Choroid plexus epithelial cell (primary cell): ENCODE measurements at places on chromosomes 5 and 9.
A peak's percentile ranks its signal among the peaks of the same experiment; 100 is the strongest.

- DNase-seq: no peak
These were observed 288.9 kb downstream of the TRPM3 start for GRCh38 chr9:70832492-70832891.

DNA sequence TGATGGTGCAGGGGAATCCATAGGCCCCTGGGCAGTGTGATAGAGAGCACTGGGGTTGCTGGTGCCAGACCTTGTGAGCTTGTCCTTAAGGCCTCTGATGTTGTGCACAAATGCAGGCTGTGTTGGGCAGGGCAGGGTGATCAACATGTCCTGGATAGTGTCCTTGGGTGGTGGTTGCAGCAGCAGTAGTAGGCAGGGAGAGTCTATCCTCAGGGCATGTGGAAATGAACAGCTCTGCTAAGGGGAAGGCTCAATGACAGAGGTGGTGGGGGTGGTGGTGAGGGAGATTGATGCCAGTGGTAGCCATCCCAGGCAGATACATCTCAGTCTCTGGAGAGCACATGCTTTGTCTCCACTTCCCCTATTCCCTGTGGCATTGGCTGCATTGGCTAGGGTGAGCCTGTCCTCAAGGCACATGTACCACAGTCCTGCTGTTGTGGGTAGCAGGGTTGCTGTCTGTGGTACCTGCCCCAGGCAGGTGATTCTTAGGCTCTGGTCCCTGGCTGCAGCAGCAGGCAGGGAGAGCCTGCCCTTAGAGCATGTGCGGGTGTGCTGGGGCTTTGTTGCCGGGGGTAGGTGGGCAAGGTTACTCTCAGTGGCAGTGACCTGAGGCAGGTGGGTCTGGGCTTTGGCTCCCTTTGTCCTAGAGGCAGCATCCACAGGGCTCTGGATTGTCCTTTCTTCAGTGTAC lies 111.1 kb downstream of the WDR70 start:
- no peak for DNase-seq

DNA sequence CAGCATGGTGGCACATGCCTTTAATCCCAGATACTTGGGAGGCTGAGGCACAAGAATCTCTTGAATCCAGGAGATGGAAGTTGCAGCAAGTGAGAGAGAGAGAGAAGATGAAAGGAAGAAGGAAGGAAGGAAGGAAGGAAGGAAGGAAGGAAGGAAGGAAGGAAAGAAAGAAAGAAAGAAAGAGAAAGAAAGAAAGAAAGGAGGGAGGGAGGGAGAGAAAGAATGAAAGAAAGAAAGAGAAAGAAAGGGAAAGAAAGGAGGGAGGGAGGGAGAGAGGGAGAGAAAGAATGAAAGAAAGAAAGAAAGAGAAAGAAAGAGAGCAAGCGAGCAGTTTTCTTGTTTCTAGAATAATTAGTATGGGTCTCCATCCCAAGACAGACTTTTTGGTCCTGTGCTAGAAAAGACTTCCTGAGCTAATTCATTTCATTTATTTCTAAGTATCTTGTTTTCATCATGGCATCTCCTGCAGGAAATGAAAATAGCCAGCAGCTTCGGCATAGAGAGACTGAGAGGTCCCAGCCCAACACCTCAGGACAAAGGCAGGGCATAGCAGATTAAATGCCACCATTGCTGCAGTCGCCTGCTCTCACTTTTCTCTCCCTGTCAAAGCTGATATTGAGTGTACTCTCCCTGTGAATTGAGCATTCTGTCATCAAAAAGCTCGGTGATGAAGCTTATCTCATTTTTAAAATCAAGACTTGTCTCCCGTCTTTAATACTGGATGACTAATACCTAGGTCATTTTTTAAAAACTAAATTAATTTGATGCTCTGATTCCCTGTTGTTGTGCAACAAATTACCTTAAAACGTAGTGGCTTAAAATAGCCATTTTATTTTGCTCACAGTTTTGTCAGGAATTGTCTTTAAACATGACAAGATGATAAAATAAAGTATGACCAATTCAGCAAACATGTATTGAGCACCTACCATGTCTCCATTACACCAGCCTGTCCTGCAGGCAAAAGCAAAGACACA lies 91.8 kb upstream of the ADRA1B start:
- no peak for DNase-seq

- peak; percentile 91 for DNase-seq
These were observed 6.8 kb downstream of the MACROH2A1 start for GRCh38 chr5:135392256-135392655.

DNA sequence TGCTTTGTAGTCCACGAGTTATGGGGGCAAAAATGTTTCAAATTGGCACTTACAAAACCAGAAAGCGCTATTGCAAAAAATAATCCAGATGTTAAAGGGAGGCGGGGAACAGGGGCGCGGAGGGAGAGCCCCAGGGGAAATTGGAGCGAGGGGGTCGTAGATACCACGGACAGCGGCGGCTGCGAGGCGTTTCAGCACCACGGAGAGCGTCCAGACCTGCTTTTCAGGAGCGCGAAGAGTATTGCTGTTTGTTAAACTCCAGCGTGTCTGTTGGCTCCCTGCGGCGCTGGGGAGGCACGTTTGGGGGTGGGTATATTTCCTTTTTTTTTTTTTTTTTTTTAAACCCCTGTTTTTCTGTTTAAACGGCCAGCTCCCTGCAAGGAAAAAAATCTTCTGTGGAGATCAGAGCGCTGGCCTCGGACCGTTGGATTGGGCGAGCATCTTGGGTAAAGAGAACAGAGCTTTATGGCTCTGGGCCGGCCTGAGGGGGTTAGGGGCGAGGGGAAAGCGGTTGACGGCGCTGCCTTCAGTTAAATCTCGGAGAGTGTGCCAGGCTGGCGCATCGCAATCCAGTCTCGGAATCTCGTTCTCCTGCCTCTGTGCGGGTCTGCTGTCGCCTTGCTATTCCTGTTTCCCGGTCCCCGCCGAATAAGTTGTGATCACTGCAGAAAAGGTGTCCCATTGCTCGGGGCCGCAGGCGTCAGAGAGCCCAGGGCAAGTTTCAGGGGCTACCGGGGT lies at the start of gene GLRA1:
TSS of gene GLRA1 (minus strand) at position 288 of the 738 bp plus-strand sequence. CDS start 302 bp downstream, outside the sequence.
- peak; percentile 64 for DNase-seq

- peak; percentile 38 for DNase-seq
These were observed 287.5 kb downstream of the SMARCA2 start for GRCh38 chr9:2302606-2303005.

DNA sequence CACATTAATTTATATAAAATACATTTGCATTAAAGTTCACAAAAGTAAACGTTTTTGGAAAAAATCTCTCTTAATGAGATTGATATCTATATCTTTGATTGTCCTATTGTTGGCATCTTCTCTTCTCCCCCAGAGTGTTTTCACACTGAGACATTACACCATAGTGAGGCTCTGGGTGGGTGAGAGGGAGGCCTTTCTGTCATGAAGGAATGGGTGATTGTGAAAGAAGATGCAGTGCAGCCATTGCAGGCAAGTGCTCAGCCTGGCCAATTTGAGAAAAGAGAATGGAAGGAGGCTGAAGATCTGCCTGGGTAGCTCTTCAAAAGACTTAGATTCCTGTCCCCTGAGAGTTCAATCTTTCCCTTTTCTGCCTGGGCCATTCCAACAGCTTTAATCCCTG lies 140.8 kb downstream of the SLC12A2 start:
- peak; percentile 46 for DNase-seq

GRCh38 chr9:114250235-114250568 lies 72.7 kb upstream of the ORM1 start:
- DNase-seq: peak; percentile 35

DNA sequence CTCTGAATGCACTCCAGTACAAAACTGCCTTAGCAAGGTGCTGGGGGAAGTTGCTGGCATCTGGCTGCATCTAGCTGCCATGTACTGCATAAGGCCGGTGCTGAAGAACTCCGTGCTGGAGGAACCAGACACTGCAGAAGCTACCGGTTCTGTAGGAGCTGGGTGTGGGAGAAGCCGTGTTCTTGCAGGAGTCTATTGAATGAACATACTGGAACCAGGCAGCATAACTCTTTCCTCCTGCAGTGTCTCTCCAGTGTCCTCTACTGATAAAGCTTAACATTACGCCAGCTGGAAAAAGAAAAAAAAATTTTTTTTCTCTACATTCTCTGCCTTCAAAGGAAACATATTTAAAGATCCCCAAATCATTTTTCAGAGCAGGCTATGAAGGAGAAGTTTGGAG lies 38.5 kb downstream of the VPS13A start:
- peak; percentile 74 for DNase-seq

DNA sequence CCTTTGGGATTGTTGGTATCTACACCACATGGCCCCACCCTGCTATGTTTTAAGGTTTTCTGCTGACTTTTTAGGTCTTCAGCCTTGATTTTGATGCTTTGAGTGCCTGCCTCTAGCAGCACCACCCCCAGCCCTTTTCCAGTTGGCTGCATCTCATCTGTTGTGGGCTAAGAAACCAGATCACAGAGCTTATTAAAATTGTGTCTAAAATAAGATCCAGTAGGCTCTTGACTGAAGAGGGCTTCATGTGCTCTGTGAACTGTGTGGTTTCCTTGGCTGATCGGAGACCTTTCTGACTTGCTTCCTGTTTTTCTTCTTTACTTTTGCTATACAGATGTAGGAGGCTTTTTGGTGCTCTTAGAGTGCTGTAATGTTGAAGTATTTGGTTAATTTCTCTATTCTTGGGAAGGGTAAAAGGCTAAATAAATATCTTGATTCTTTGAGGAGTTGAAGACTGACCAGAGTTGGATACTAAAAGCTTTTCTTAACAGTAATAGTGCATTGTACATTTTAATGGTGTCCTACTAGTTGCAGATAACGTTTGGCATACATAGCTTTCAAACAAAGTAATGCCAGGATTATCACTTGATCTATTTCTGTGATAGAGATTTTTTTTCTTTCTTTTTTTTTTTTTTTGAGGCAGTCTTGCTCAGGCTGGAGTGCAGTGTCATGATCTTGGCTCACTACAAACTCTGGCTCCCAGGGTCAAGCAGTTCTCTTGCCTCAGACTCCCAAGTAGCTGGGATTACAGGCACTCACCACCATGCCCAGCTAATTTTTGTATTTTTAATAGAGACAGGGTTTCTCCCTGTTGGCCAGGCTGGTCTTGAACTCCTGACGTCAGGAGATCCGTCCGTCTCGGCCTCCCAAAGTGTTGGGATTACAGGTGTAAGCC lies 4.5 kb downstream of the UBE2D2 start:
- peak; percentile 77 for DNase-seq

GRCh38 chr5:65299861-65300260 lies 181.9 kb downstream of the ADAMTS6 start:
- DNase-seq: peak; percentile 94

- no peak for DNase-seq
These were observed 457.5 kb downstream of the TAF11L14 start for GRCh38 chr5:18091758-18092157.

GRCh38 chr5:131536211-131536826 lies 98.7 kb downstream of the RAPGEF6 start:
- peak; percentile 71 for DNase-seq

- DNase-seq: peak; percentile 85
These were observed 1.0 kb upstream of the ACSL6 start for GRCh38 chr5:132012371-132013005.

DNA sequence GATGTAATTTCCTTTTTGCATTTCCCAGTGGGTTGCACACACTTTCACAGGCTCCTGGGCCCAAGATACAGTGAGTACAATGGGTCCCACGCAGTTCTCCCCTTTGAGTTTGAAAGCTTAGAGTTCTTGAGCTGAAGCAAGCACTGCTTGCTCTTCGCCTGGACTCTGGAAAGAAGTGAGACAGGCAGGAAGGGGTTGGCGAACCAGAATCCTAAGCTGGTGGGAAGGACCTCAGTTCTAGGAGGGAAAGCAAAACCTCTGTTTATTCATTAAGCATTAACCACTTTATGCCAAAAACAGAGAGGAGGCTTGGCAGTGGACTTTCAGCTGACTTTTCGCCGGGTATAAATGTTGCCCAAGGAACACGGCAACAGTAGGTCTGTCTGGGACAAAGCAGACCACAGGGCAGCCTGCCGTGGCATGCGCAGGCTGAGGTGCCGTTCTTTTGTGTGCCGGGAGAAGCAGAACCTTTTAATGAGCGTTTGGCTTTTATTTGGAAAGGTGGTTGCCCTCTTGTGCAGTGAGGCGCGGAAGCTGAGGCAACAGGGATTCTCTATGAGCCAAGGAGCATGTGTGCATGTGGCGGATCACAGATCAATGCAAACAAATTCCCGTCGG lies 239.9 kb upstream of the PANK3 start:
- no peak for DNase-seq

- peak; percentile 23 for DNase-seq
These were observed 782 bp upstream of the SKP1 start for GRCh38 chr5:134177369-134178095.

GRCh38 chr9:86997951-86998350 lies 50.6 kb upstream of the GAS1 start:
- DNase-seq: no peak

GRCh38 chr9:121349009-121349408 lies 21.0 kb downstream of the STOM start:
- DNase-seq: no peak

DNA sequence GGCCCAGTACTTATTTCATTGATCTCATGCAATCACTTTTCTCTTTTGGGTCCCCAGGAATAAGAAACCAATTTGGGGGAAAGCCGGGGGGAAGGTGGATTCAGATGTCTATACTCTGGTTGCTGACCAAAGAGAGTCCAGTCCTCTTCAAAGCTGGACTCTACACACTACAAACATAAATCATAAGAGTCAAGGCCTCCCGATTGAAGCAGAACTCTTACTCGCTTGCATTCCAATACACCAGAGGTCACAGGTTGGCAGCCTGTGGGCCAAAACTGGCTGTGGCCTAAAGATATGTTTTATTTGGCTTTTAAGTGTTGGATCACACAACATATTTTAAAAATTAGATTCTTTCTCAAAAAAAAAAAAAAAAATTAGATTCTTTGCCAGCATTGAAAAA lies 311.4 kb upstream of the MSX2 start:
- DNase-seq: no peak

GRCh38 chr5:38569180-38569579 lies 12.7 kb upstream of the LIFR start:
- no peak for DNase-seq

DNA sequence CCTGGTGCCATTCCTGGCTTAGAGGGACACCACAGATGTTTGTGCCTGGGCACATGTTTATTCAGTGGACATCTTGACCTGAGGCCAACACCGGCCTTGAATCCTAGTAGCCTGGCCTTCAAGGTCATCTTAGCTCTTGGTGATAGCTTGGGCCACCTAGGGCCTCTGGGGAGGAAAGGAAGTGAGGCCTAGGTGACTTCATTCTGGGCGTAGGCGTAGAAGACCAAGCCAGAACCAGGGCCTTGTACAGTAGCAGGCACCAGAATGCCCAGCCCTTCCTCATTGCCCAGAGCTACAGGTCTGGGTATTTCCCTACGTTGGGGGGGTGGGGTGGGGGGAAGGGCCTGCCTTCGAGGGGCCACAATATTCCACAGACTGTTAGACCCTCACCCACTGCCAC lies 33.8 kb downstream of the WNK2 start:
- DNase-seq: no peak

DNA sequence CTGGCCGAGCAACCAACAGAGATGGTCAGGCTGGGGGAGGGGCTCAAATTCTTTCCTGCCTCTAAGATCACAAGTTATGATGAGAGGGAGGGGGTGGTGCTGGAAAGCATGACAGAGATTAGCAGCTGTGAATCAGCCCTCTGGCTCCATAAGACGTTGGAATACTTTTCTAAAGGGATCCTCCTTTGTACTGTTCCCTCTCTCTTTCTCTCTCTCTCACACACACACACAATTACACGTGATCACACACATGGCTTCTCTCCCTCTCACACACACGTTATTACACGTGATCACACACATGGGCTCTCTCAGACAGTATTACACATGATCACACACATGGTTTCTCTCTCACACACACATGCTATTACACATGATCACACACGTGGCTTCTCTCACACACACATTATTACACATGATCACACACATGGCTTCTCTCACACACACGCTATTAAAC lies at the start of gene SLC45A2:
TSS of gene SLC45A2 (minus strand) at position 23 of the 454 bp plus-strand sequence. CDS start 110 bp downstream, outside the sequence.
- peak; percentile 69 for DNase-seq
